Kidney glomerular epithelial cell (primary cell): ENCODE measurements at places on chromosomes 1 and 21.
A peak's percentile ranks its signal among the peaks of the same experiment; 100 is the strongest.

- DNase-seq = peak; percentile 3
These were observed 42.4 kb downstream of the TNFSF4 start for GRCh38 chr1:173164686-173165085.

DNA sequence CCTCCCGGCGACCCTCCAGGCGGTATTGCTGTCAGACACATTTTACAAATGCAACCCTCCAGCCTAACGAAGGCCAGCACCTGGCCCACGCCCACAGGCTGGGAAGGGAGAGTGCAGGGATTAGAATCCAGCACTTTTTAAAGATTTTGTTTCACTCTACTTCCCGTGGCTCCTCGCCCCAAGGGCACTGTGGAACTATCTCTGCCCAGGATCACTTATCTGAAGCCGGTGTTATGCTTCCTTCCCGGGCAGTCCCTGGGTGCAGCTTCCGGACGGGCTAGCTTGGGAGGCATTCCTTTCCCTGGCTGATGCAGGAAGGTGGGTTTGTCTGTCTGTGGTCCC is 35.8 kb downstream of the CCN1 start:
- DNase-seq = no peak

GRCh38 chr1:87134061-87134460 is 194.6 kb upstream of the LMO4 start:
- DNase-seq = no peak

DNA sequence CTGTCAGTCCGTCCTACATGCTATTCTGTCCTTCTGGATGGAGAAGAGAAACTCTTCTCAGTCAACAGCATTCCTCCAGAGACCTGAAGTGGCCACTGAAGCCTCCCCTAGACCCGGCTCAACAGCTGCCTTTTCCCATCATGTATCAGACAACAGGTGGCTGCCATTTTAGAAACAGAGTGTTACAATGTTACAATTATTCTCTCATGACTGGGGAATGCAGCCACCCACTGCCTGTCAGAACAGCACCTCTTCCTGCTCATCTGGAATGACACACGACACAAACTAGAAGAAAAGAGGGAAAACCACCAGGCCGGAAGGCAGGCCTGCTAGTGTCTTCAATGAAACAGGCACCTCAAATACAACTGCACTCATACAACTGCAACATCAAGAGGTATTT is 105.3 kb downstream of the PGBD5 start:
- DNase-seq = no peak

DNA sequence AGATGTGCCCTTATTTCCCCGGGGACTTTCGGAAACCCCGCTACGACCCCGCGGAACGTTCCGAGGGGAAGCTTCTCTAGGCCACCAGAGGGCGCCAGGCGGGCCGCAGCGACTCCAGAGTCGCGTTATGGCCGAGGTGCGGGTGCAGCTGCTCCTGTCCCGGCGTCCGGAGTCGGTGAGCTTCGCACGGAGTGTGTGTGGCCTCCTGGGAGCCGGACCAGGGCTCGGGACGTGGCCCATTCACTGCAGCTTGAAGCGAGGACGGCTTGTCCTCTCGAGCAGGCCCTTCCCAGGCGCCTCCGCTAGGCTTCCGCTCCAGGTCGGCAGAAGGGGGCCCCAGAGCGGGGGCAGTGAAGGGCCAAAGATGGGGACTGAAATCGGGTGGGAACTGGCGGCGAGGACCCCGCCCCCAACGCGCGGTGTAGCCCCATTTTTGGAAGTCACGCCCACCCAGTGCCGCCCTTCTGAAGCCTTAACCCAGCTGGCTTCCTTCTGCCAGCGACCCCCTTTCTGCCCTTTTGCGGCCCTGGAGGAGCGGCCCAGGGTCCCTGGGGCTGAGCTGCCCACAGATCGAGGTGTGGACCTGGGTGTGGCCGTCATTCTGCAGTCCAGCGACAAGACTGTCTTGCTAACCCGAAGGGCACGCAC is at the start of gene NUDT17:
TSS of gene NUDT17 (plus strand) at position 117 of the 648 bp plus-strand sequence. CDS start at position 128, 11 bp downstream.
- DNase-seq = peak; percentile 58

DNA sequence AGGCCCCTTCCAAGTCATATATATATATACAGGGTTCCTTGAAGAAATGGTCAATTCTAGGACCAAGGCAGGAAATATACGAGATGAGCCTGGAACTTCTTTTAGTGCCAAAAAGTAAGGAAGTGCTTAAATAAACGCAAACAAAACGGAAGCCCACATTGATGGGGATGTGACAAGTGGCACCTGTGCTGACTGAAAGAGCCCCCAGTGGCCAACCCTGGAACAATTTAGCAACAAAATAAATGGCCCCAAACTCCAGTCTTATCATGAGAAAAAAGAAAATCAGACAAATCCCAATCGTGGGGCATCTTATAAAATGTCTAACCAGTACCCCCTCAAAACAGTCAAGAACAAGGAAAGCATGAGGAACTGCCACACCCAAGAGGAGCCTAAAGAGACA is 17.7 kb downstream of the PLA2G5 start:
- DNase-seq = no peak

- no peak for DNase-seq
These were observed 43.6 kb upstream of the ESRRG start for GRCh38 chr1:216766633-216767327.
